Smooth muscle cell of the pulmonary artery (primary cell): ENCODE measurements at places on chromosomes 7 and 10. TPM values are rescaled to one million over a fixed set of nuclear protein-coding genes. Genes with fewer than 3 reads are reported as not detected.

Gene TRPV5
- total RNA-seq = not detected in 2 replicates

Gene AKR1C8
- total RNA-seq = not detected in 2 replicates

Gene PIP4K2A
- 23.2 and 36.0 TPM in 2 replicates for total RNA-seq

Gene ZNF117
- total RNA-seq = 4.9 and 6.4 TPM in 2 replicates

Gene HK1
- total RNA-seq = 237 and 315 TPM in 2 replicates

Gene AKR1D1
- 0.07 TPM in 1 of 2 replicates, not detected in the other for total RNA-seq

Gene TCF7L2
- 3.7 and 6.2 TPM in 2 replicates for total RNA-seq

Gene ERVW-1
- total RNA-seq = not detected in 2 replicates

Gene MUC3A
- total RNA-seq = not detected in 2 replicates

Gene CYP2E1
- 0.20 and 0.86 TPM in 2 replicates for total RNA-seq

Gene ANKRD30A
- total RNA-seq = not detected in 2 replicates

Gene AKR1C3
- 42.8 and 74.1 TPM in 2 replicates for total RNA-seq

Gene BLNK
- total RNA-seq = 0.07 TPM in 1 of 2 replicates, not detected in the other

Gene CNPY1
- total RNA-seq = not detected in 2 replicates

Gene GPC2
- 1.0 and 1.6 TPM in 2 replicates for total RNA-seq

Gene XPNPEP1
- 185 and 226 TPM in 2 replicates for total RNA-seq

Gene SPDYE5
- total RNA-seq = not detected in 2 replicates

Gene USP6NL
- total RNA-seq = 9.9 and 11.7 TPM in 2 replicates

Gene NUTM2A
- total RNA-seq = 0.46 and 0.56 TPM in 2 replicates

Gene BCAP29
- total RNA-seq = 45.7 and 45.9 TPM in 2 replicates

Gene GSDME
- total RNA-seq = 39.7 and 77.8 TPM in 2 replicates

Gene ANKRD1
- total RNA-seq = 23.2 and 24.2 TPM in 2 replicates

Gene SPDYE6
- total RNA-seq = not detected in 2 replicates

Gene EGR2
- 0.36 and 1.7 TPM in 2 replicates for total RNA-seq

Gene MOGAT3
- not detected in 2 replicates for total RNA-seq

Gene TMEM225B
- 0.52 and 1.1 TPM in 2 replicates for total RNA-seq

Gene SLC39A12
- total RNA-seq = not detected in 2 replicates

Gene TMEM229A
- total RNA-seq = 0.07 and 0.39 TPM in 2 replicates

Gene MEIG1
- total RNA-seq = 0.46 TPM in 1 of 2 replicates, not detected in the other

Gene PAX4
- not detected in 2 replicates for total RNA-seq

Gene ARHGAP22
- total RNA-seq = 85.4 and 107 TPM in 2 replicates

Gene CYP26C1
- 0.07 and 0.10 TPM in 2 replicates for total RNA-seq

Gene SVOPL
- not detected in 2 replicates for total RNA-seq

Gene ENO4
- 0.07 and 0.13 TPM in 2 replicates for total RNA-seq

Gene PRRT4
- total RNA-seq = 0.13 TPM in 1 of 2 replicates, not detected in the other

Gene KCP
- 0.69 and 0.78 TPM in 2 replicates for total RNA-seq

Gene ADCY1
- total RNA-seq = 0.03 and 0.26 TPM in 2 replicates

Gene ACHE
- total RNA-seq = 0.07 and 0.13 TPM in 2 replicates

Gene ADAM22
- 0.43 and 0.52 TPM in 2 replicates for total RNA-seq

Gene SPDYE8
- total RNA-seq = not detected in 2 replicates

Gene C10orf62
- 0.13 TPM in 1 of 2 replicates, not detected in the other for total RNA-seq

Gene OR6B1
- not detected in 2 replicates for total RNA-seq

Gene PYROXD2
- total RNA-seq = 16.9 and 22.9 TPM in 2 replicates

Gene BTBD16
- total RNA-seq = 0.13 TPM in 1 of 2 replicates, not detected in the other

Gene STEAP1
- 48.2 and 62.2 TPM in 2 replicates for total RNA-seq

Gene LRCH4
- total RNA-seq = 9.7 and 11.7 TPM in 2 replicates

Gene IKZF1
- total RNA-seq = not detected in 2 replicates
